Urinary bladder (tissue), 4 donors: ENCODE measurements at places on chromosomes 3 and 15. TPM values are rescaled to one million over a fixed set of nuclear protein-coding genes. Genes with fewer than 3 reads are reported as not detected.

- DNase-seq = no peak
Observed at GRCh38 chr3:168091941-168092340, 3.8 kb downstream of the GOLIM4 start.

DNA sequence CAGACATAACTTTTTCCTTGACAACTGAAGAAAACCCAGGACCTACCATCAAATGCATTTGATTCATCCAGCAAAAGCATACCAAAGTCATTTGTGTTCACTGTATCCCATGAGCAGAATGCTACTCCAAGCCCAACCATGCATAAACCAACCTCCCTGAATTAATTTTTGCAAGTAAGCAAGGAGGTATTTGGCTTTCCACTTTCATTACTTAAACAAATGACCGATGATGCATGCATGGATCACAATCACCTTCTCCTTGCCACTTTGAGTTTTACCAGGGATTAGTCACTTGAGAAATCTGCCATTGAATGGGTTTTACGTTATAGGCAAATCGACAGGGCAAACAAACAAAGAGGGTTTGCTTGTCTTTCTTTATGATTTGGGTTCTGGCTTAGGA is 214.8 kb downstream of the FMN1 start:
- no peak for DNase-seq

The BCHE gene
- 174 TPM for total RNA-seq

DNA sequence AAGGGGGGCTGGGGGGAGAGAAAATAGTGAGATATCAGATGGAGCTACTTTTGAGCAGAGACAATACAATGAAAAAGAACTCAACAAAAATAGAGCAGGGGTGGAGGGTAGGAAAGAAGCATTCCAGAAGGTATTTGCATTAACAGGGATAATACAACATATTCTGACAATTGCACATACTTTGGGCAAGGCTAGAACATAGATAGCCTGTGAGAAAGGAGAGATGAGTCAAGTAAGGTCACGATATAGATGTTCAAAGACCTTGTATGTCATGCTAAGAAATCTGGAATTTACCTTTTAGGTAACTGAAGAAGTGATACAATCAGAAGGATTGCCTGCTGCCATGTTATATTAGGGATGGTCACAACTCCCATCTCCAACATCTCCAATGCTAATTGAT is 155.2 kb downstream of the GSK3B start:
- no peak for DNase-seq

- no peak for DNase-seq
Observed at GRCh38 chr3:280681-281080, 84.1 kb downstream of the CHL1 start.

- no peak for DNase-seq
Observed at GRCh38 chr15:32967521-32967920, 227.0 kb downstream of the FMN1 start.

The MGLL gene
- total RNA-seq = 23.4 TPM

DNA sequence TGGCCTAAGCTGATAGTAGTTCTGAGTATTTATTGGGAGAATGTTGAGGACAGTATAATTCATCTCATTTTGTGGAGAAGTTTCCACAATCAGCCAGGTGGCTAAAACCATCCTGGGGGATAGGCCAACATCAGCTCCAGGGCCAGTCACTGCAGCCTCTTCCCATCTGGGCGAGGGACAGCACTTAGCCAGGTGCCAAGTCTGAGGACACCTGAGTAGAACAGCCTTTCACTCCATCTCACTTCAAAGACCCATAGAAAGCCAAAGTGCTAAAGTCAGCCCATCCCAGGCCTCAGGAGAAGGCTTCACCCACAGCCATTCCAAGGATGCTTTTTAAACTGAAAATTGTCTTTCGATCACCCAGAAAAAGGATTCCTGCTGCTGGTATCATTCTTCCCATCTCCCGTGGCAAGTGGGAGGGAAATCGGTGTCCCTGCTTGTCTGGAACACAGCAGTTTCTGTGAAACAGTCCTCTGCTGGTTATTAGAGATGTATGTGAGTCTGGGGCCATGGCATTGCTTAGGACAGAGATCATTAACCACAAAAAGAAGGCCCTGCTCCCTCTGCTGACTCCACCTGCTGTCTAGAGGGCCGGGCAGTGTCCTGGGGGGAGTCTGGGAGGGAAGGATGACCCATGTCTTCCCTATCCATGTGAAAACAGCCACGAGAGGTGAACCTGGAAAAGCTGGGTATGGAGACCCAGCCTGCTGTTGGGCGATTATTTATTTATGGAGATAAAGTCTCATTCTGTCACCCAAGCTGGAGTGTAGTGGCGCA is 9.6 kb downstream of the CALML4 start:
- DNase-seq = no peak

The RAD51 gene
- 2.2 TPM for total RNA-seq

The FAM174B gene
- 26.1 TPM for total RNA-seq

GRCh38 chr15:47813748-47814384 is 96.6 kb downstream of the SEMA6D start:
- no peak for DNase-seq

DNA sequence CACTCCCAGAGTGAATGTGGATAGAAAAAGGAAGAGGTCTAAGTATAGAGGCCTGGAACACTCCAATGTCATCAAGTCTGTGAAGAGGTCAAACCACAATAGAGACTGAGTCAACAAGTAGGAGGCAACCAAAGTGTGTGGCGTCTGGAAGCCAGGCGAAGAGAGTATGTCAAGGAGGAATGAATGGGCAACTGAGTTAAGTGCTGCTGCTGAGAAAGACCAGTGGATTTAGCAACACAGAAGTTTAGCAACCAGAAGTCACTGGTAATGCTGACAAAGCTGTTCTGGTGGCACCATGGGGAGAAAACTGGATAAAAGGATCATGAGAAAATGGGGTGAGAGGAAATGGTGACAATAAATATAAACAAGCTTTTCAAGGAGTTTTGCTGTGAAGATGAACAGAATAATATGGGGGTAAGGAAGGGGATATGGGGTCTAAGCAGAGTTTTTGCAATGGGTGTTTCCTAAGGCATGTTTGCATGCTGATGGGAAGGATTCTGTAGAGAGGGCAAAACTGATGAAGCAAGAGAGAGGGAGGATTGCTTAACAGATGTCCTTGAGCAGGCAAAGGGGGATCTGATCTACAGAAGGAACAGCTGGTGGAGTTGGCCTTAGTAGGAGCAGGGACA is 38.4 kb downstream of the PCOLCE2 start:
- no peak for DNase-seq

DNA sequence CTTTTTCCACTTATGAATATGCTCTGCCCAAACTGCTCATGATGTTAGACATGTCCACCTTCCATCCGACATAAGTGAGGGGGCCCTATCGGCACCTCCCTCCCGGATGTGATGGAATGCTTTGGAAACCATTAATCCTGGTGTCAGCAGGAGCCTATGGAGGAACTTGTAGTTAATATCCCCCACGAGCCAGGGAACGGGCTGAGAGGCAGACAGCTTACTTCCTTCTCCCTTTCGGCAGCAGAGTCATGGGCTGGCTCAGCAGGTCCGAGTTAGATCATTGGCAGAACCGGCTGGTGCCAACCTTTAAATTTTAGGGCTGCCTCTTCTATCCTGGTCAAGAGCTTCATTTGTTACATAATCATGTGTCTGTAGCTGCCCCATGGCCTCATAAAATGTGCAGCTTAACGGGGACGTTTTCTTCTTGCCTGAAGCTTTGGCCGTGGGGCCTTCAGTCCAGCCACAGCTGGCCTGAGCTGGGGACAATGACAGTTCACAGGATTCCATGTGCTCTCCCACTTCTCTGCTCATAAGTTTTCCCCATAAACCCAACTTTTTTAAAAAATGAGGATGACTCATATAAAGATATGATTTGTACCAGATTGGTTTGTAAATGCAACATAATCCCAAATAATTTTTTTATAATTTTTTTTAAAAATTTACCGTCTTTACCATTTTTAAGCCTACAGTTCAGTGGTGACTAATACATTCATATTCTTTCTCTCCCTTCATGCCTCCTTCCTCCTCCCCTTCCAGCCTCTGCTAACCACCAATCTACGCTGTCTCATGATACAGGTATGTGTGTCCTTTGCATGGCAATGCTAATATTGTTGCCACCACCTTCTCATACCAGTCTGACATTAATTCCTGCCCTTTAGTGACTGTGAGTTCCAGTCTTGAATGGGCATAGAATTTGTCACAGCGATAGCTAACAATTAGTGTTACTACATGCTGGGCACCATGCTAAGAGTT is 62.2 kb upstream of the RGMA start:
- no peak for DNase-seq

The CHRFAM7A gene
- total RNA-seq = 3.6 TPM

DNA sequence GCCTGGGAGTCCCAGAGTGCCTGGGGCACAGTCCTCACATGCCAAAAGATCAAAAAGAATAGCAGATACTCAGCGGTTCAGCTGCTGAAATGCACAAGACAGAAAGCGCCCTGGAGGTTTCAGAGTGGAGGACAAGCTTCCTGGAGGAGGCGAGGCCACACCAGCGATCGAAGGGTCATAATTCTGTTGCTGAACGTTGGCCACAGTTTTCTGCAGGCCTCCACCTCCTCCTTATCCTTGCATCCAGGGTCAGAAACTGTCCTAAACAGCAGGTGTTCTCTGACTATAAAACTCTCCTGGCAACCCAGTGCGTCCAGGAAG is 220.3 kb upstream of the LINGO1 start:
- DNase-seq = no peak

The PRR20G gene
- total RNA-seq = not detected

DNA sequence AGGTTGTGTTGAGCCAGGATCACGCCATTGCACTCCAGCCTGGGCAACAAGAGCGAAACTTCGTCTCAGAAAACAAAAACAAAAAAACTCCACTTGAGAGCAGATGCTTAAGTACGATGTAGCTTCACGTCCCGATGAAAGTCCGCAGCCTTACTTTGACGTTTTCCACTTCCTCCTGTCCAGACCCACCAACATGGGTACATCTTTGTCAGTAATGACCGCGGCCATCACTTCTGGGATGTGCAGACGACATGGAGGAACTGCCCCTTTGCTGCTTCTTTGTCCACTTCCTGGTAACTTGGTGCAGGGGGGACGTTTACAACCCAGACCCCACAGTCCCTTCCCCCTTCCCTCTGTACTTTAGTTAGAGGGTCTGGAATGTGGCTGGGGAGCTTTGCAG is 48.7 kb downstream of the CRABP1 start:
- no peak for DNase-seq

DNA sequence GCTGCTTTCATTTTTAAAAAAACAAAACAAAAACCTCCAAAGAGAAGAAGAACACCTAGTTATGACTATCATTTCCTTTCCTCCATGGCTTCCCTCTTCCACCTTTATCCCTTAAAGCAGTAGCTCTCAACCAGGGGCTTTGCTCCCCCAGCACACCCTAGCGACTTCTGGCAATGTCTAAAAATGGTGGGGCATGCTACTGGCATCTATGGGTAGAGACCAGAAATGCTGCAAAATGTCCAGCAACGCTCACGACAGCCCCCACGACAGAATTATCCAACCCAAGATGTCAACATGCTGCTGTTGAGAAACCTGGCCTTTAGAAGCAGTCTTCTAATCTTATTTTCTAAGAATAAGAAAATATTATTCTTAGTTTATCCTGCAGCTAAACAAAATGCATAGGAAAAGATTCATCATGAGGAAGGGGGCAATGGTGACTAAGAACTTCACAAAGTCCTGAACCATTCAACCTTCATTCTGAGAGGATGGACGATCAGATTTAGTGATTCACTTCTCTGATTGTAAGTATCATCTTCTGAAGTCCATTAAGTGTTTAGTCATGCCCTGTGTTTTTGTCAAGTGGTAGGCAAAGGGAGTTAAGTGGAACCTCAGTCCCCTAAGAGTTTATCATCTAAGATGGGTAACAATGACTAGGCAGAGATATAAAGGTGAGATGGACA is 81.7 kb downstream of the CCNL1 start:
- no peak for DNase-seq

GRCh38 chr15:33586786-33587697 is 276.3 kb downstream of the RYR3 start:
- DNase-seq = no peak

DNA sequence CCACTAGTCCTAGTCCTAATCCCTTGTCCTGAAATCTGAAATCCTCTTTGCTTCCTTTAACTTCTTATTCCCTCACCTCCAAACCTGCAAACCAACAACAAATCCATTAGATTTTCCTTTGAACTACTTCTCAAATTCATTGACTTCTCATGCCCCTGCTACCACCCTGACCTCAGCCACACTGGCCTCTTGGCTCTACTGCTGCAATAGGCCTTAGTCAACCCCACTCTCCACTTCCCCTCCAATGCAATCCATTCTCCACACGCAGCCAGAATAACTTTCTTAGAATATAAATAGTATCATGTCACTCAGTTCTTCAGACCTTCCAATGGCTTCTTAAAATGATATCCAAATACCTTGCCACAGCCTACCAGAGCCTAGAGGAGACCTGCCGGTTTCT is 131.1 kb upstream of the GADL1 start:
- DNase-seq = no peak

- no peak for DNase-seq
Observed at GRCh38 chr15:37902126-37902525, 32.3 kb upstream of the TMCO5A start.

DNA sequence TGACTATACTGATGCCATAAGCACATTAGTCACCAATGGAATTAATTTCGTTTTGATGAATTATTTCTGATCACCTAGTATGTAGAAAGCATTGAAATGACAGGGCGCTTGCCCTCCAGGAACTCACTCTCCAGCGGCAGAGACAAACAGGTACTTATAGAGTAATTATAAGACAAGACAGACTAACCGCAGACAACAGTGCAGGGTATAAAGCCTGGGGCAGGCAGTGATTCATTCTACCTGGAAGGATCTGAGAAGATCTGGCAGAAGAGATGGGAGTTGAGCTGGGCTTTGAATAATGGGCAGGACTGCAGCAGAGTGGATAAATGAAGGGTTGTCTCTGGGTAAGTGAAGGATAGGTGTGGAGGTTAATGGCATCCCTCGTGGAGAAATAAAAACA is 331.8 kb downstream of the FGF12 start:
- DNase-seq = no peak

GRCh38 chr3:105440113-105440512 is 73.4 kb downstream of the ALCAM start:
- no peak for DNase-seq

The NEDD4 gene
- total RNA-seq = 51.2 TPM

DNA sequence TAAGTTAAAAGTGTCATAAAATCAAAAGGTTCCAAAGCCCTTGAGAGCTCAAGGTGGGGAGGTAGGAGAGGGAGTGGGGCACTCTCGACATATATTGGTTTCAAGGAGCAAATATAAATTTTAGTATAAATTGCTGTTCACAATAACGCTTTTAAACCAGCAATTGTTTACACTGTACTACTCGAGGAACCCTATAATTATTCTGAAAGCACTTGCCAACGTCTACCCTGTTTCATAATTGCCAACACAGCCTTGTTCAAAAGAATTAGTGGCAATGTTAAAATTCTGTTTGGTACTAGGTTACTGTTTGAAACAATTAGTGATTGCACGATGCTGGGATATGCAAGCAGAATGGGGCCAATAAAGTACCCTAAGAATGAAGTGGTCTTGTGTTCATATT is 76.3 kb upstream of the ICE2 start:
- no peak for DNase-seq

DNA sequence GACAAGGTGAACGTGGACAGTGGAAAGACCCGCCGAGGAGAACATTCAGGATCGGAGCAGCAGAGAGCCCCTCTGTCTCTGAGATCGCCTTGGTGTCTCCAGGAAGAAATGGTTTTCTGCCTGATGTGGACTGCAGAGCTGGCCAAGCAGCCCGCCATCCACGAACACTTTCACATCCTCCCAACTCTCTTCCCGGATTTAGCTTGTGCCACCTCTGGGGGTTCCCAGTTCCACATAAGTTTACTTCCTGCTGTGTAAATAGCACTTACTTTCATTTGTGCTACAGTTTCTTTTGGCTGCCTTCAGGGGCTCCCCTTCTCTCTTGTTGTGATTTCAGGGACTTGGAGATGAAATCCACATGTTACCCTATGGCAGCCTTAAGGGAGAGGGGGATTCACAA is 48.4 kb downstream of the SEMA5B start:
- DNase-seq = no peak
